ENCODE measurements at places on chromosomes 2 and 18.
A peak's percentile ranks its signal among the peaks of the same experiment; 100 is the strongest.

GRCh38 chr2:235055891-235056516, 104.2 kb downstream of the SH3BP4 start:
- no peak for DNase-seq

GRCh38 chr2:113216321-113216720, 42.5 kb downstream of the PSD4 start:
- no peak for DNase-seq

DNA sequence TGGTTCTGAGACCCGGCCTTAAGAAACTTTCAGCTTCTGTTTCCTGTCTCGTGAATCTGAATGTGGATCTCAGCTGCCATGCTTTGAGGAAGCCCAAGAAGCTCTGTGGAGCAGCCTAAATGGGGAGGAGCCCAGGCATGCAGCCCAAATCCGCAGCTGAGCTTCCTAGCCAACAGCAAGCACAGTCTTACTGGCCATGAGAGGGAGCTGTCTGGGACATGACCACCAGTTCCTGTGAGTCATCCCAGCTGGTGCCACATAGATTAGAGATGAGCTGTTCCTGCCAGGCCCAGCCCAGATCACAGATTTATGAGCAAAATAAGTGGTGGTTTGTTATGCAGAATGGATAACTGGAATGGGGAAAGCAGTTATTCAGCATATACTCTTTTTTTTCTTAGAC, 224.4 kb upstream of the APCDD1 start:
- DNase-seq = peak; percentile 88

GRCh38 chr18:53567929-53568574, 656.4 kb downstream of the MBD2 start:
- peak; percentile 16 for DNase-seq

DNA sequence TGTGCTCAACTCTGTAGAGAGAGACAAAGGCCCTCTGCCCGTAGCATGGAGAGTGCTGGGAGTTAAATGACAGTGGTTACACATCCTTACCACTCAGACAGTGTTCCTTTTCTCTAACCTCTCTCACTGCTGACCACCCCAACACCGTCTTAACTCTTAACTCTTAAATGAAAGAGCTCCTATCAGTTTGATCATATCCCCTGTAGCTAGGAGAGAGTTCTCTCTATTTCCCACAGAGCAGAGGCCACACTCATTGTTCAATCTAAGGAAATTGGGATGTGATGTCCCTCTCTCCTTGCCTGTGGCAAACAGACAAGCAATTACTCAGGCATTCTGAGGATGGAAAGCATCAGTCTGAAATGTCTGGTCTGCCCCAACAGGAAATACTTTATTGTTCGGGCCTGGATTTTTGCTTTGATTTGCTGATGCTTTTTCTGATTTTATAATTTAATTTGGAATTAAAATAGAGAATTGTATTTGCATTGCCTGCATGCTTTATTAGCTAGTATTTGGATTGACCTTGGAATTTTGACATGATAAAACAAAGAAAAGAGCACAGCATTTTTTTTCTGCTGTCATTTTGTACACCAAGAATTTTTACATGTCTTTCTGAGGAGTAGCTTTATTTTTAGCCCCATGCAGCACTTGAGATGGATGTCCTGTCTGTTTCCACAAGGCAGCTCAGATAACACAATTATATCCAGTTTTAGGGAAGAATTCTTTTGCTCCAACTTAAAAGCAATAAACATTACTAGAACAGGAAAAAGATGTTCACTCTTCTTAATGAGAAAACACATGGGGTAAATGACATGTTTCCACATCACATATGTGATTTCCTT, 27.7 kb upstream of the IER3IP1 start:
- DNase-seq = no peak

- DNase-seq = no peak
Observed at GRCh38 chr2:165804719-165805118, 10.7 kb upstream of the GALNT3 start.

- DNase-seq = no peak
Observed at GRCh38 chr18:11695736-11696135, 6.7 kb downstream of the GNAL start.

GRCh38 chr2:3493615-3494007, 25.7 kb downstream of the ADI1 start:
- peak; percentile 57 for DNase-seq

GRCh38 chr2:128446874-128447537, 128.3 kb upstream of the HS6ST1 start:
- no peak for DNase-seq

DNA sequence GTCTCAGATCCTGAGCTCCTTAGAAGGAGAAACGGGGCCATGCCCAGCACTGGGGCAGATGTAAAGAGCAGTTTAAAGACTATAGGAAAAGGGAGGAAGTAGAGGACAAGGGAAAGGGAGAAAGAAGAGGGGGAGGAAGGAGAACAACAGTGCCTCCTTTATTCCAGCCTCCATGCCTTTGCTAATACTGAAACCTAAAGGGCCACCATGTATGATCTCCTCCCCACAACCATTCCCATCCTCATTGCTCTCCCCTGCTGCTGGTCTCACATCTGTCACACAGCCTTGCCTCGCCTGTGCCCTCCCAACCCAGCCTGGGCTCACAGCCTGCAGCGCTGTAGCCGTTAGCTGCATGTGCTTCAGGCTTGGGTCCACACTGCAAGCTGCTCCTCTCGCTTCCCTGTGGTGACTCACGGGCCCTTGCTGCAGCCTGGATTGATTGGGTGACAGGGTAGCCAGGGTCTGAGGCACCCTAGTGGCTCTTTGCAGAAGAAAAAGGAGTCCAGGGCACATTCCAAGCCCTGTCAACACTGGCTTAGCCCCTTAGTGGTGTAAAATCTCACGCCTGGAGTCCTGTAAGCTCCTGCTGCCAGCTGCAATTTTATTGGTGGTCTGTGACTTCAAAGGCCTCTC, 281.9 kb downstream of the SRBD1 start:
- DNase-seq = peak; percentile 46

DNA sequence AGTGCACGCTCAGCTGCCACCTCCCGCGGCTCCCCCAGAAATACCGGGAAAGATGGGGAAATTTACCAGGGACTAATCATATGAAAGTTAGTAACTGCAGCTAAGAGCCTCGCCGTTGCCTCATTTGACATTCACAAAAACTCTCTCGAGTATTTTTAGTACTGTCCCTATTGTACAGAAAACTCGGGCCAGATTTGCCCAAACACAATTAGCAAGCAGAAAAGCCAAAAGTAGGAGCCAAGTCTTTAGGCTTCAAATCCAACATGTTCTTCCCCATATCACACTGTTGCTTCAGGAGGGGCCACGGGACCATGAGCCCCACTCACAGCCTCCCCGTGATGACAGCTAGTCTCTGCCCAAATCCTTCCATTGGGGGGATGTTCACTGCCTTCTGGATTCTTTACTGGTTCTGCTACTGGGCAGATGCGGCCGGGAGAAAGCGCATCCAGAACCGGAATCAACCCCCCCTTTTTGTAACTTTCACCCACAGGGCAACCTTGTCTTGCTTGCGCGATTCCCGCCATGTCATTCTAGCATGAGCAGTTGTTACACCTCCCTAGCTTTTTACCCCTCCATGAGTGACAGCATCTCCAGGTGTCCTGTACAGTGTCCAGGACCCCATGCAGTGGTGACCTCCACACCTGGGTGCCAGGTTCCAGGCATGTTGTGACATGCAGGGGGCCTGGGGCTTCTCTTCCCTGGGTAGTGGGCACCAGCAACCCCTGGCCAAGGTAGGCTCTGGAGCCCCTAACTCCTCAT, 35.2 kb downstream of the CENPO start:
- no peak for DNase-seq

DNA sequence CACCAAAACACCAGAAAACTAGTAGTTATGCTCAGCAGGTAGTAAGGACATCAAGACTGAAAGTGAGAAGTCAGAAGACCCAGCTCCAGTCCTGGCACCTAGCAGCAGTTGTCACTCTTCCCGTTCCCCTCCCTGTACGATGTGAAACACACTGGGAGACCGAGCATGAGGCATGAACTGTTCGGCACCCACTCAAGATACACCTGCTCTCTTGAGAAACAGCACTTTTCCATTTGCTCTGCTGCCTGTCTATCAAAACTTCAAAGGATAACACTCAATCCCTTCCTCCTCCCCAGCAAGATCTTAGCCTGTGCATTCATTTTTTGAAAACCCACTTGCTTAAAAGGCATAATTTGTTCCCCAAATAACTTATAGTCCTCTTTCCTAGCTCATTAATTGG, 123.9 kb downstream of the PLEKHM3 start:
- DNase-seq = no peak

DNA sequence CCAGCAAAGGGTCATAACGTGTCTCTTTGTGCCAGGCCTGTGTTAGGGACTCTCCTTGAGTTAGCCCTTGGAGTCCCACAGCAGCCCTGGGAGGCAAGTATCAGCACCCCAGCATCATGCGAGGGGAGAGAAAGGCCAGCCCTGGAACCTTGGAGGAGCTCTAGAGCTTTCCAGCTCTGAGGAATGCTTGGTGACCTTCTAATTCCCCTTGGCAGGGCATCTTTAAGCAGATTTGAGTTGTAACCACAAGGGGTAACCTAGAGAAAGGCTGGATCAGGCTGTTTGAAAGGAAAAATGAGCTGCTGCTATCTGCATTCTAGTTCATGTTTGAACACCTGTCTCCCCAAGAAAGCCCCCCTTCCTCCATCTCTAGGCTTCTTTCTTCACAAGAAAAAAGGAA, 23.8 kb upstream of the ODC1 start:
- DNase-seq = no peak

DNA sequence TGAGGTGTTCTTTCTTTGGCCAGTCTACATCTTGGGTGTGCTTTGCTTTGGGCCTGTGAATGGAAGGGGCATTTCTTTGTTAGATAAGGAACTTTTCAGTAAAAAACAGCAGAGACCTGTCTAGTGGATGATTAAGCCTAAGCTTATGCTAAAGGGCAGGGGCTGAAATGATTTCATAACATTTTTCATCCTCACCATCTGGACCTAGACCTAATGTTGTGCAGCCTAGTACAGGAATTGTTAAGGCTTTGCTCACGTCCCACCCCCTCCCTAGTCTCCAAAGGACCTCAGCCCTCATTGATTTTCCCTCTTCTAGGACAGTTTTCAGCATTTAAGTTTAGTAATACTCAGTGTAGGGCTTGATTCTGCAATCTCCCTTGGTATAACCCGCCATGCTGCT, 111.8 kb downstream of the PRKCE start:
- peak; percentile 58 for DNase-seq

GRCh38 chr18:48222118-48222517, 187.1 kb downstream of the ZBTB7C start:
- peak; percentile 52 for DNase-seq

- DNase-seq = peak; percentile 55
Observed at GRCh38 chr2:51329512-51329911, 297.6 kb upstream of the NRXN1 start.

DNA sequence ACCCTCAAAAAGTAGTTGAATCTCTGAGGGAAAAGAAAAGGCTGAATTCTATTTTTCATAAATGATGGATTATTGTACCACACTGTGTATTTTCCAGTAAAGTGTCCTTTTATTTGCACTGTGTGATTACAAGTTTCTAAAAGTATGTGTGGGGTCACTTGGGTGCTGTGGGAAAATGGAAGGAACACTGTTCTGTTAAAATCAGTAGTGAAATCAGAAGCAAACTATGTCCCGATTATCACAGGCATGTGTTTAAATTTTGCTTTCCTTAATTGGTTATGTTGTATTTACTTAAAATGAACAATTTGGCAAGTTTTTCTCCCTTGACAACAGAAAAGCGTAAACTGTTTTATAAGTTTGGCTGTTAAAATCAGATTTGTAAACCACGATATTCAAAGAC, 353.1 kb downstream of the ARHGAP15 start:
- DNase-seq = peak; percentile 54

GRCh38 chr2:221786297-221786926, 214.3 kb upstream of the EPHA4 start:
- DNase-seq = no peak

- no peak for DNase-seq
Observed at GRCh38 chr2:212426637-212427412, 111.8 kb downstream of the ERBB4 start.

- DNase-seq = no peak
Observed at GRCh38 chr2:83365476-83365875, 1093.6 kb downstream of the SUCLG1 start.

DNA sequence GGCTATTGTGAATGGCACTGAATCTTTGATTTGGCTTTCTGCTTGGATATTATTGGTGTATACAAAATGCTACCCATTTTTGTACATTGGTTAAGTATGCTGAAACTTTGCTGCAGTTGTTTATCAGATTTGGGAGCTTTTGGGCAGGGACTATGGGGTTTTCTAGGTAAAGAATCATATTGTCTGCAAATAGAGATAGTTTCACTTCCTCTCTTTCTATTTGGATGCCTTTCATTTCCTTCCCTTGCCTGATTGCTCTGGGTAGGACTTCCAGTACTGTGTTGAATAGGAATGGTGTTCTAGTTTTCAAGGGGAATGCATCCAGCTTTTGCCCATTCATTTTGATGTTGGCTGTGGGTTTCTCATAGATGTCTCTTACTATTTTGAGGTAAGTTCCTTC, 489.1 kb upstream of the LRATD1 start:
- DNase-seq = no peak

DNA sequence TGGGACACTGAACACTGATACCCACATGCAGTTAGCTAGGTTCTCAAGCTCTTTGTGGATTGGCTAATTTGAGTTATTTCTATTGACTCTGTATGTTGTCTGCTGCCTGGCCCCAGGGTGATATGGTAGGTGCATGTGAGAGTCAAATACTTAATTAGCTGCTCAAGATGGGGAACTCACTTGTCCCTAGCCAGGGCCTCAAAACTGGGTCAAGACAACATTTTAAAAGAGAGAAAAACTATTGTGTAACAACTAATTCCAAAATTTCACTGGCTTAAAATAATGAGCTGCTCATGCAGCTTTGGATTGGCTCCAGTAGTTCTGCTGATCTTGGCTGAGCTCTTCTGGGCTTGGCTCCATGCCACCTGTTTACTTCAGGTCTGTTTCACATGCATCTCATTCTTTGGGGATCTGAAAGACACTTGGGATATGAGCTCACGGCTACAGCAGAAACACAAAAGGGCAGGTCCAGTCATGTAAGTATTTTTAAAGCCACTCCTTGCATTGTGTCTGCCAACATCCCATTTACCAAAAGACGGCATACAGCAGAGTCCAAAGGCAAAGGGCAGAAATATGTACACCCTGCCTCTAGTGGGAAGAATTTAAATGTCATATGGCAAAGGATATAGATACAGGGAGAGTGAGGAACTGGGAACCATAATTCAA, 716.8 kb downstream of the SUCLG1 start:
- peak; percentile 9 for DNase-seq

DNA sequence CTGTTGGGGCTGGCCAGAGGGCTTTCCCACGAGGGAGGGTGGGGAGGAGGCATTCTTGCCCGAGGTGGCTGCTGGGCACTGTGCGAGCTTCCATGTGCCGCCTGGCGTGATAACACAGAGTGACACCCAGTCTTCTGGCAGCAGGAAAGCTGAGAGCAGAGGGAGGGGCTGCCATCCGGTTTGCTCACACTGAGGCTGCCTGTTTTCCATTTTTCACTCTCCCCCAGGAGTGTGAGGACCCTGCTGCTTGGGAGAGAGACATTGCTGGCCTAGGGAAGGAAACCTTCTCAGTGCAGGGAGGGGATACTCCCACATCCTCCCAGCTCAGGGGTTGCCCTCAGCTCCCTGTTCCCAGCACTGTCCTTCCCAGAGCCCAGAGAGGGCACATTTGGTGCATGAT, 73.1 kb downstream of the INHBB start:
- no peak for DNase-seq

GRCh38 chr2:226799976-226800940, 638 bp upstream of the IRS1 start:
- peak; percentile 34 for DNase-seq

Data from fibroblast of lung (primary cell).